Stimulated activated CD8-positive, alpha-beta memory T cell treated with anti-CD3 and anti-CD28 coated beads, Interleukin-7, amount 100 ng/mL, for 1 hour (primary cell): ENCODE measurements at places on chromosomes 5 and 9.

DNA sequence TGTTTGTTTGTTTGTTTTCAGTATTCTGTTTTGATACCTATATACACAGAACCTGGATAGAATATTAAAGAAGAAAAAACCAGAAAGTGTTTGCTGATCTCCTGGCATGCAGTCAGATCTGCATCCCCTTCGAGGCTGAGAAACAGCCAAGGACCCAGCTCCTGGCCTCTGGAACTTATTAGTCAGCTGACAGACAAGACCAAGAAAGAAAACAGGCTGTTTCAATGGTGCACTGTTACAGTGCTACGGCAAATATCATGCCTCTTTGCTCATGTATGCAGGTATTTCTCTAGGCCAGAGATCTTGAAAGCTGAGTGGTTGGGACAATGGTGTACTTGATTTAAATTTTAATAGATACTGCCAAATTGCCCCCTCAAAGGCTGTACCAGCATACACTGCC is 95.0 kb downstream of the C5orf15 start:
- DNase-seq: no peak

- no peak for DNase-seq
These were observed 140.8 kb downstream of the TSSK1B start for GRCh38 chr5:113293975-113294310.

- no peak for DNase-seq
These were observed 2.0 kb downstream of the GLIS3 start for GRCh38 chr9:4297786-4298254.

- DNase-seq: no peak
These were observed 24.3 kb downstream of the NOTCH1 start for GRCh38 chr9:136521537-136521936.

GRCh38 chr9:134236001-134236421 is 71.6 kb upstream of the RNU6ATAC start:
- no peak for DNase-seq

DNA sequence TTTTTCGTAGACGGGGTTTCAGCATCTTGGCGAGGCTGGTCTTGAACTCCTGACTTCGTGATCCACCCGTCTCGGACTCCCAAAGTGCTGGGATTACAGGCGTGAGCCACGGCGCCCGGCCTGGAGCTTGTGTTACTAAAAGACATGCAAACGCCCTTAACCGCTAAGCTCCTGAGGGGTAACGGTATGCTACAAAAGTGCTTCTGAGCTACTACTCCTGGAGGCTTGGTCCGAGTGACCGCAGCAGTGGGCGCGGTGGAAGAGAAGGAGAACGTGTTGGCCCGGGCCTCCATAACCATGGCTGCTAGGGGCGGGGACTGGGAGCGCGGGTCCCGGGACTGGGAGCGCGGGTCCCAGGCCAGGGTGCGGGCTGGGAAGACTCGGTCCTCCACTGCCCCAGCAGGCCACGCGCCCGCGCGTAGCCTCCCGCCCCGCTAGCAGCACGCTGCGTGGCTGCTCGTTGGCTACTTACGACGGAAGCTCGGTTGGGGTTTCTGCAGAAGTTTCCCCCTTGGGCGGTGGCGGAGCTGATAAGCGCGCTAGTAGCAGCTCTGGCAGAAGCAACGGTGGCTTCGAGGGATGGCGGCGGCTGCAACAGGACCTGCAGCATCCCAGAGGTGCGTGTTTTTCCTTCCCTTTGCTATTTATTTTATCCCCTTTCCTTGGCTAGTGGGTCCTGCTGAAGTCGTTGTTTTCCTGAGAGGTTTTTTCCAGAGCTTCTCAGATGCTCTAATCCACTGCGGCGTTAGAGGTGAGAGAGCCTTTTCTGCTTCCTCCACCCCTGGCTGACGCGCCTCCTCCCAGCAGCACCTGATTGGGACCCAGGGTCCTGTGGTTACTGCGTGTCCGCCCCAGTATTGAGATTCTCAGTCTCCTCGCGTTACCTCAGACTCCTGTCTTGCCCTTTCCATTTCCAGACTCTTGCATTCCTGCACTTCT is 69.2 kb upstream of the CCDC180 start:
- peak; percentile 51 for DNase-seq

DNA sequence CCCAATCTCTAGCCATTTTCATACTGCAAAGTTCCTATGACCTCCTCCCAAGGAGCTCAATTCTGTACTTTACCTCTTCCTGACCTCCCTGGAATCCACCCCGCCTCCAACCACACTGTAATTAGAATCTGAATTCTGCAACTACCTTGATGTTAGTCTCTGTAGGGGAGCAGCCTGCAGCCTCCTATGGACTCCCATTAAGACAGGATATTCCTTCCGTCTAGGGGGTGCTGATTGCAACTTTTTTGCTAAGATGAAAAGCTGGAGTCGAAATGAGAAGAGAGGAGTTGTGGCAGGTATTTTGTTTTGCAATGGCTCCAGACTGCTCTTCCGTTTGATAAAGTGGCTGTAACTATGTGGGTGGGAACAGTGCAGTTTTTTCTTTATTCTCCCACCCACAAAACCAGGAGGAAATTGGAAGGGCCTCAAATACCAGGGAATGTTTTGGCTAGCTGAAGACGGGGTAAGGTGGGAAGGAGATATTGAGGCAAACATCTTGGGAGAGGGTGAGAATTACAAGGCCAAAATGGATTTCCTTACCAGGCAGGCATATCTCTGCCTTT is 23.8 kb downstream of the ANXA2R start:
- no peak for DNase-seq

- DNase-seq: no peak
These were observed 86.2 kb downstream of the GCNT1 start for GRCh38 chr9:76545191-76545590.

- DNase-seq: no peak
These were observed 60.6 kb downstream of the KDM4C start for GRCh38 chr9:6818292-6818922.

GRCh38 chr5:57492632-57493031 is 10.0 kb upstream of the ACTBL2 start:
- DNase-seq: no peak

- no peak for DNase-seq
These were observed 819 bp downstream of the LSM11 start for GRCh38 chr5:157744051-157745011.

DNA sequence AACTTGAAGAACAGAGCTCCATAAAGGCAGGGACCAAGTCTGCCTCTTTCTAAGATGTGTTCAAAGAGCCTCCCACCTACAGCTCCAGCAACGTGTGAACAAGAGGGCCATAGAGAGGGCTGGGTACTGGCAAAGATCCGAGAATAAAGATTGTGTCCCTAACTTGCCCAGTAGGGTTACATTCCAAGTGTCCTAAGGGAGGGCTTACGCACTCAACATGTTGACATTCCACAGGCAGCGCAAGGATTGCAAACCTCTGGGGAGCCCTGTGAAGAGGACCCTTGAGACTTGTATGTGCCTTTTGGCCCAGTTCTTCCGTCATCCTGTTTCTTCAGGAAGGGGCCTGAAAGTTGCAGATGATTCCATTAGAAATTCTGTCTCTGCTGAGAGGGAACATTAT is 48.2 kb upstream of the ENTREP1 start:
- no peak for DNase-seq

GRCh38 chr5:41795125-41795524 is 75.1 kb downstream of the OXCT1 start:
- no peak for DNase-seq

GRCh38 chr9:76751001-76751400 is 13.2 kb upstream of the PCA3 start:
- no peak for DNase-seq

GRCh38 chr5:155772009-155772662 is 554.8 kb upstream of the SGCD start:
- no peak for DNase-seq

DNA sequence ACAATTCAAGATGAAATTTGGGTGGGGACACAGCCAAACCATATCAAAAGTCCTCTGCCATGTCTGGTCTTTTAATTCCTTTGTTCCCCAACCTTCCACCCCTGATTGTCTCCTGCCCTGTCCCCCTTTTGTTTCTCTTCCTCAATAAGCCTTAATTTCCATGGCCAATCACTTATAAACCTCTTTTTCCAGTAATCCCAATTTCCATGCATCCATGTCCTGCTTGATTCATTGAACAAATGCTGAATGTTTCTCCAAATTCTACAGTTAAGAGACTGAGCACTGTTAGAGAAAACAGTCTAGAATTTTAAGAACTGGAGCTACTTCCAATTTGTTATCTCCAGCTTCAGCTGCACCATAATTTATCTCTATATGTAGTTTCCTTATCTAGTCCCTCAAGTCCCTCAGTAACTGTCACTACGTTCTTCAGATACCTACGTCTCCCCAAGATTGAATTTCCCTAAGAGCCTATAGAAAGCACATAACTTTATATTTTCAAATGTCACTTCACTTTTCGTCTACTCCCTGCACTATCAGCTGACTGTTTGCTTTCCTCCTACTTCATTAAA is 34.2 kb downstream of the TARS1 start:
- no peak for DNase-seq

DNA sequence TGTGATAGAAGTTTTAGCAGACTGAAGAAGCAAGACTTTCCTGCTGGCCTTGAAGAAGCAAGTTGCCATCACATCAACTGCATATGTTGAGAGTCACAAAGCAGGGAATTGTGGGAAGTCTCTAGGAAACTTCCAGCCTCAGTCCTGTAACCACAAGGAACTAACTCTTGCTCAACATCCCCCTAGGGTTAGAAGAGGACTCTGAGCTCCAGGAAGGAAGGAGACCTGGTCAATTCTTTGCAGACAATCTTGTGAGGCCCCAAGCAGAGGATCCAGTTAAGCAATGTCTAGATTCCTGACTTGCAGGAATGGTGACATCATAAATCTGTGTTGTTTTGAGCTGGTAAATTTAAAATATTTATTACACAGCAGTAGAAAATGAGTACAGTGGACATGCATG is 18.6 kb upstream of the ZNF366 start:
- no peak for DNase-seq
